NCI-H2171 (cell line): ENCODE measurements at places on chromosomes 7 and 10.

DNA sequence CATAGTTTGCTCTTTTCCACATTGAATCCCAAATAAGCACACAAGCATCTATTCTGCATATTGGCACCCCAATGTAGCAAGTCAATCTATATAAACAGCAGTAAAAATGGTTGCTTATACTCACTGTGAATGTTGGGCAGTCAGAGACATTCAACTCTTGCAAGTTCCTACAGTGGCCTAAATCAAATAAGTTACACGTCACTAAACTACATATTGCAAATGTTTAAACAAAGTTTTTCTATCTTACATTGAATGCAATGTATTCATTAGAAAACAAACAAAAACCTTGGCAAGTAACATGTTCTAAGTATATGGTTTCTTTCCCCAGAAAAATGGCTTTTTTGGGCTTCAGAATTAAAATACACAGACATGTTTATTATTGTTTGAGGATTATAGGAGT, 19.0 kb downstream of the LRRC17 start:
- no peak for DNase-seq

DNA sequence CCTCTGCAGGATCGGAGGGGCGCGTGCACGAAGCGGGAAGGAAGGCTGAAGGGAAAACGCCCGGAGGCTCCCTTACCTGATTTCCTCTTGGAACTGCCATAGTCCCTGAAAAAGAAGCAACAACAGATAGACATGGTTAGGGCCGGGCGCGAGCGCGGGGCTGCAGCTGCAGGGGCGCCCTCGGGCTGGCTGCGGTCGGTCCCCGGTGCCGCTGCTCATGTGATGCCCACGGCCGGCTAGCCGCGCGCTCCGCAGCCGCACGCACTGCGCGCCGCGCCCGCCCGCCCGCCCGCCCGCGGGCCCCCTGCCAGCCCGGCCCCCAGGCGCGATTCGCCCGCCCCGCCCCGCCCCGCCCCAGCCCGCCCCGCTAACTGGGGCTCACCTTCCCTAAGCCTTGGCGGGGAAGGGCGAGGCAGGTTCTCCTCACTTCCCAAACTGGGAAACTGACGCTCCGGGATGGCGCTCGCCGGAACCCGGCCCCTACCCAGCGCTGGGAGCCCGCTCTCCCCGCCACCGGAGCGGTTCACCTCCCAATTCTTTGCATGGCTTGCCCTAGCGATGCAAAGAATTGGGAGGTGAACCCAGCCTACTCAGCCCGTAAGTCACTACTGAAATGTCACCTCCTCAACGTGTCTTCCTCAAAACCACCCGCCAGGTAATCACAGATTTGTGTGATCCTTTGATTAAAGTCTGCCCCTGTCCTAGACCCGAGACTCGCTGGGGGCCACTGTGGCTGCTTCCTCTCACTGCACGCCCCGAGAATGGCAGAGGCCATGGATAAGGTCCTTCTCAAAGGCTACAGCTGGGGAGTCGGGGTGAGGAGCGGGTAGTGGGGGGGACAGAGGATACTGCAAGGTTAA, 162.2 kb downstream of the SH3PXD2A start:
- no peak for DNase-seq

- DNase-seq: no peak
Observed at GRCh38 chr7:988426-988911, 5.5 kb downstream of the CYP2W1 start.

DNA sequence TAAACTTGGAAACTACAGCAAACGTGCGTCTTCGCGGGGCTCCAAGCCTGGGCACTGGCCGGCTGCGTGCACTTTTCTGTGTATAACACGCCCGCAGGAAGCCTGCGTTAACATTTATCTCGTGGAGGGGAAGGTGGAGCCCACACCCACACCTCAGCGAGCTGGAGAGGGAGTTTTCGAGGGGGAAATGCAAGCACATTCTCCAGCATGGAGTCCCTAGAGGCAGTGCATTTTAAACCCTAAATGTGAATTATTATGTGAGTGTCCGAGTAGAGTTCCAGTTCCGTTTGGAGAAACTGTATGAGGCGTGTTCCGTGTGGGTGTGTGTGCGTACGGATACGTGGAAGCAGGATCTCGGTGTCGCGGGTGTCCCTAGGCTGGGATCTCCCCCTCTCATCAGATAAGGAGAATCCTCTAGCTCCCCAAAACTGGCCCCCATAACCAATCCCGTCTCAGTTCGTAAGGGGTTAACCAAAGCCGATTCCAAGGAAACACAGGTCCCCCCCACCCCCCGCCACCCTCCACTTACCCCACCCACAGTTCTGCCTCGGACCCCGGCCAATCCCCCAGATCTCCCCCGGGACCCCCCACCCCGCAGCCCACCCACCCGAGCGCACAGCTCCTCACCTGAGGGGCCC, 403 bp downstream of the CDK6 start:
- DNase-seq: no peak

DNA sequence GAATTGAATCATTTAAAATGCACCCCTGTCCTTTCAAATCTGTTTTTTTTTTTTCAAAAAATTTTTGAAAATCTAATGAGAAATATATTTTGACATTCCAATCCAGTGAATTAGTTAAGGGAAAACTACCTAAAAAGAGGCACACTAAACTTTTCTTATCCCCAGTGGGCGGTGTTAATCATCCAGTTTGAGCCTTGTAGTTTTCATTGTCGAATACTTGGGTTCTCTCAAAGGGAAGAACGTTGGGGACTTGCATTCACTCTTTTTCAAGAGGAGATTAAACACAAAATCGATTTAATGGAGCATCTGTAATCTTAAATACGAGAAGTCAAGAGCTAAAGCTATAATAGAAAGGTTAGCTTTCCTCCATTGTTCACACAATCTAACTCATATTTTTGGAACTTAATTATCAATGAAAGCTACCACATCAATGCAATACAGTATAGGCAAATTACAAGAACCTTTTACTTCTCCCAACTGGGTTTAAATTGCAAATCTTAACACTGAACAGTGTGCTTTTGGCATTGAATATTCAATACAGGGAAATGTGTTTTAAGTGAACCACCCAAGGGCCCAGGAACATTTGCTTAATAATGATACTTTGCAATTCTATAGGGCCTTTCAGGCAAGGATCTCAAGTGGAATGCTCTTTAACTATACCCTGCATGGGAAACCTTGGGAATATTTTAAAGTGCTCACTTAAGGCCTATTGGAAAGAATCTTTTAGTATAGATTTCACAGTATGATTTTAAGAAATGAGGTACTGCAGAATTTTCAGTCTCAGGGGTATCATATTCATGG, 13.1 kb upstream of the SP8 start:
- DNase-seq: no peak

DNA sequence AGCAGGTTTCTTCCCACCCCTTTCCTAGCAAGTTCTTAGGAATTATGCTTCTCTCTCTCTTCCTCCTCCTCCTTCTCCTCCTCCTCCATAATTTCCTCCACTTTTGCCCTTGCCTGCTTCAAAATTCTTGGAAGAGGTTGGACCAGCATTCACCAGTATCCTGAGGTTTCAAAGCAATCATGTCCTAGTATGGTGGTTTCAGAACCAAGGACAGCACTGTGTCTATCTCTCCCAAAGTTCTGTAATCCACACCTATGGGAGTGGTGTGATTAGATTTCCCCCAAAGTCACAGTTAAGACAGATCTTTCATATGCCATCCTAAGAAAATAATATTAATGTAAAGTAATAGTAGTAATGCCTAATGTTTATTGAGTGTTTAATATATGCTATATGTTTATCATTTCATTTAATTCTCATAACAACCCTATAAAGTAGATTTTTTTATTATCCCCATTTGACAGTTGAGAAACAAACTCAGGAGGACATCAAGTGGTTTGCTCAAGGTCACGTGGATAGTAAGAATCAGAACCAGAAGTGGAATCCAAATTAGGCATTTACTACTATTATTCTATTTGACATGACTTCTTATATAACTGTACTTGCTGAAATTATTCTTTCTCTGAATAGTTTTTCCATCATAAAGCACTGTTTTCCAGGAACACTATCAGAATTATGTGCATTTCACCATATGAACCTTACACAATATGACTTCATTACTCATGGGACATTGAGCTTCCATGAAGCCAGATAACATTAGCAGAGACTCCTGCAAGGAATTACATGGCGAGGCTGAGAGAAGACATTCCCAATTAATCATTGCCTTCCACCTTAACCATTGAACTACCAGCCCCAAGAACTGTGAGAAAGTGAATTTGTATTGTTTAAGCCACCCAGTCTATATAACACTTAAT, 91.4 kb downstream of the IPMK start:
- DNase-seq: no peak

- no peak for DNase-seq
Observed at GRCh38 chr10:34119456-34119855, 695.6 kb downstream of the PARD3 start.

GRCh38 chr10:3398825-3399646, 226.5 kb upstream of the PITRM1 start:
- DNase-seq: no peak

DNA sequence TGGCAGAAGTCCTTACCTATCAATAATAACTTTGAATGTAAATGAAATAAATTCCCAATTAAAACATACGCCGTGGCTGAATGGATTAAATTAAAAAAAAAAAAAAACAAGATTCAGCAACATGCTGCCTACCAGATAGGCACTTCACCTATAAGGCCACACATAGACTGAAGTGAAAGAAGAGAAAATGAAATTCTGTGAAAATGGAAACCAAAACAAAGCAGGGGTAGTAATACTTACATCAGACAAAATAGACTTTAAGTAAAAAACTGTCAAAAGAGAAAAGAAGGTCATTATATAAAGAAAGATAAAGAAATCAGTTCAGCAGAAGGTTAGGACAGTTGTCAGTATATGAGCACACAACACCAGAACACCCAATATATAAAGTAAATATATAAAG, 55.3 kb downstream of the TCAF1 start:
- DNase-seq: no peak

DNA sequence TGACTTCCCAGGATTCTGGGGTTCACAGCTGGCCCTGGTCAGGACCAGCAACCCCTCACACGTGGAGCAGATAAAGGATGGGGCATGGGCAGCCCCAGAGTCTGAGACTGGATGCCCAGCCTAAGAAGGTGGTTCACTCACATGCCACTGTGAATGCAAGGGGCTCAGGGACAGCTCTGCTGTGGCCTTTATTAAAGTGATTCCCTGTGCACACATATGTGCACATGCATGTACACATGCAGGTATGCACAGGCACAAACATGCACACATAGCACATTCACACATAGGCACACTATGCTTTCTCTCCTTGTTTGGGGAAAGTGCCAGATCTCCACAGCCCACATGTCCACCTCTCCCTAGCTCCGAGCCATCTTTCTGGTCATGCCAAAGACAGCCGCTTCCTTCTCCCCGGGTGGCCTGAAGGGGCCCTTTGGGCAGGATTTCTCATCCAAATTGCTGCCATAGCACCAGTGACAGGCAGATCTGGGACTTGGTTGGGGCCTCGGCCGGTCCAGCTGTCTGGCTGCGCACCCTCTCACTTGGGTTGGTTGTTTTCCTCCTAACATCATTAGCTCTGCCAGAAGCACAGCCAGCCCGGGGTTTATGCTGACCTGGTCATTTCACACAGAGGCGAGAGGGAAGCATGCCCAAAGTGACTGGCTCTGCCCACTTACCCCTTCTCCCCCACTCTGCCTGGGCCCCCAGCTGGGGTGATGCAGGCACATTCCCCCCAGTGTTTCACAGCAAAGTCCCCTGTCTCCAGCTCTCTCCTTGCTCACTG, 1.4 kb downstream of the GCK start:
- DNase-seq: no peak

- DNase-seq: no peak
Observed at GRCh38 chr10:35578618-35578956, 26.6 kb upstream of the GJD4 start.

DNA sequence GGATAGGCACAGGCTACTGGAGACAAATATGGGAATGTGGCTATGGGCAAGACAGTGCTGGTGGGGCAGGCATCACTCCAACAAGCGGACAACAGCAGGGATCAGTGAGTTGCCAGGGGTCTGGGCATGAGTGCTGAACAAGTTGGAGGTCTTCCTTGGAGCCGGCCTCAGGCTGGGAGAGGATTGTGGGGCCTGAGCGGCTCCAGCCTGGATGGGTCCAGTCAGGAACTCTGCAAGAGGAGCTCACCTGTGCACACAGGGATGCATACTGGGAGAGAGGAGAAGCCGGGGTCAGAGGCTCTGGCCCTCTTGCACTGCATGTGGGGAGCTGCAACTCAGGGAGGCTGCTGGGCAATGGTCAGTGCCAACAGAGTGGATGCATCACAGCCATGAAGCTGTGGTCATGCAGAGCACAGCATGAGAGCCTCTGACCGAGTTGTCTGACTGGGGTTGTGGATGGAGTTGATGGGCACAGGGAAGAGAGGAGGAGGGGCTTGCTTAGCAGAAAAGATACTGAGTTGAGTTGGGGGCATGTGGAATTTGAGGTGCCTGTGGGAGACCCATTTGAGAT, 204.0 kb upstream of the ZNF32 start:
- no peak for DNase-seq

- DNase-seq: no peak
Observed at GRCh38 chr7:5349005-5349380, 66.2 kb downstream of the SLC29A4 start.

DNA sequence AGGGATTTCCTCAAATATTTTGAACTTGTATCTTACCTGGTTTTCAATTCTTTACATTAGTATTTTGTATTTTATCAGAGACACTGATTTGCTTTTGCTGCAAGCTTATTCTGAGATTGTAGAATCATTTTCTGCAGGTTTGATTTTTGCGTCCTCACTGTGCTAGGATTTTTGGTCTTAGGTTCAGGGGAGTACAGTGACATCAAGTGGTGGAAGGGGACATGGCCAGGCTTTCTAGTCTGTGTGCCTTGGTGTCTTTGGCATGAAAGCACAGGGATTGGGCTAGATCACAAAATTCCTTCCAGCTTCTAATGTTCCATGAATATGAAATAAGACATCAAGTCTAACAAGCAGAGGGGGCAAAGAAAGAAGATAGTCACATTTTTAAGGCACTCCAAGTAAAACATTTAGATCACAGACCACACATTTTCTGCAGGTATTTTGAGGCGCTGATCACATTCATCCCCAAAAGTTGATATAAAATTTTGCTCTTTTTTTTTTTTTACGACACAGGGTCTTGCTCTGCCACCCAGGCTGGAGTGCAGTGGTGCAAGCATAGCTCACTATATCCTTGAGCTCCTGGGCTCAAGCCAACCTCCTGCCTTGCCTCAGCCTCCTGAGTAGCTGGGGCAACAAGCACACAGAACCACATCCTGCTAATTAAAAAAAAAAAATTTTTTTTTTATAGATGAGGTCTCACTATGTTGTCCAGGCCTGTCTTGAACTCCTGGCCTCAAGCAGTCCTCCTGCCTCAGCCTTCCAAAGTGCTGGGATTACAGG, 124.4 kb downstream of the PON1 start:
- peak; percentile 3 for DNase-seq

- DNase-seq: peak; percentile 38
Observed at GRCh38 chr10:85548034-85548433, 818.6 kb downstream of the GRID1 start.

GRCh38 chr7:149873970-149874643, 338 bp downstream of the ATP6V0E2 start:
- DNase-seq: peak; percentile 29

- DNase-seq: no peak
Observed at GRCh38 chr10:17409170-17409733, 45.1 kb downstream of the ST8SIA6 start.

- no peak for DNase-seq
Observed at GRCh38 chr10:122638106-122638505, 61.5 kb downstream of the C10orf120 start.

- no peak for DNase-seq
Observed at GRCh38 chr10:62330213-62330612, 44.0 kb upstream of the ZNF365 start.
